Endothelial cell of umbilical vein (primary cell): ENCODE measurements at places on chromosomes 7 and 10. TPM values are rescaled to one million over a fixed set of nuclear protein-coding genes. Genes with fewer than 3 reads are reported as not detected.

Gene TRIM24
- total RNA-seq: 25.4 and 26.1 TPM in 2 replicates

GRCh38 chr10:127600479-127600878, 51.4 kb downstream of the NPS start:
- H3K4me1 ChIP-seq: no peaks in the 10 kb centered on the region
- no peaks in the 10 kb centered on the region for H3K27me3 ChIP-seq
- no peak for DNase-seq
- H3K36me3 ChIP-seq: no peaks in the 10 kb centered on the region

DNA sequence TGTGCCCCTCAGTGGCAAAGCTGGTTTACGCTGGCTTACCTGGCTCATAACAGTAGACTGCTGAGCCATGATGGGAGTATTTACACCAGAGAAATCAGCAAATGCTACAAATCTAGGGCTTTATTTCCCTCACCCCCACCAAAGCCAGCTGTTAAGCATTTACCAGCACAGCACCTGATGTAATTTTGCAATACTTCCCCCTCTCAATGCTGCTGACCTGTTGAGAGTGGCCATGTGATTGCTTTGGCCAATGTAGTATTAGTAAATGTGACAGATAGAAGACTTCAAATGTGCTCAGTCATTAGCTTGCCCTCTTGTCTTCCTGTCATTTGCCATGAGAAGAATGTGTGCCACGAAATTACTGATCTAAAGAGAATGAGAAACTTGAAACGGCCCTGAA, 46.6 kb downstream of the HERPUD2 start:
- no peak overlapping the region for H3K27ac ChIP-seq
- peaks cover 4% of the 10 kb centered on the region for H3K4me1 ChIP-seq
- no peak overlapping the region for H3K4me3 ChIP-seq

Gene KEL
- total RNA-seq: 0.23 and 1.2 TPM in 2 replicates

GRCh38 chr7:42237811-42238541, 967 bp upstream of the GLI3 start:
- H3K36me3 ChIP-seq: no peaks in the 10 kb centered on the region
- peak overlapping the region; percentile 95 for H3K4me3 ChIP-seq
- no peaks in the 10 kb centered on the region for H3K27me3 ChIP-seq
- H3K27ac ChIP-seq: peak overlapping the region; percentile 78

- no peaks in the 10 kb centered on the region for H3K4me1 ChIP-seq
- H3K27ac ChIP-seq: no peak overlapping the region
- no peak for DNase-seq
- H3K36me3 ChIP-seq: no peaks in the 10 kb centered on the region
- H3K27me3 ChIP-seq: no peaks in the 10 kb centered on the region
- H3K4me3 ChIP-seq: no peak overlapping the region
These were observed 242.8 kb upstream of the SP4 start for GRCh38 chr7:21184942-21185652.

Gene GCK
- total RNA-seq: 0.32 and 0.51 TPM in 2 replicates

Gene CPA1
- not detected in 2 replicates for total RNA-seq

DNA sequence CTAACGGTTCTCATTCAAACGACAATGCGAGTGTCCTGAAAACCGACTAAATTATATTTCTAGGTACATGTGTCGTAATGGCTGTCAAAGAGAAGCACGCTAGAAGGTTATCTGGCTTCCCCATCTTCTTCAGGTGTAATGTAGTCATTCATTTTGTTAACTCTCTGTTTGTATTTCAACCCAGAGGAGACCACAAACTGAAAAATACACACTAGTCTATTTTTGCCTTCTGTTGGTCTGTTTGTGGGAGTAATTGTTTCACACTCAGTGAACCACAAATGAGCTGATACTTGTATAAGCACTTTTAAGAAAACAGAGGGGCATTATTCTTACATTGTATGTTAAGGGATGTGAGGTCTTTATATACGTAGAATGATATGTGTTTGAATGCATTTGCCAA, 305.9 kb downstream of the GATA3 start:
- no peaks in the 10 kb centered on the region for H3K27me3 ChIP-seq
- no peak overlapping the region for H3K4me3 ChIP-seq
- H3K4me1 ChIP-seq: no peaks in the 10 kb centered on the region

Gene NPSR1
- total RNA-seq: not detected in 2 replicates

DNA sequence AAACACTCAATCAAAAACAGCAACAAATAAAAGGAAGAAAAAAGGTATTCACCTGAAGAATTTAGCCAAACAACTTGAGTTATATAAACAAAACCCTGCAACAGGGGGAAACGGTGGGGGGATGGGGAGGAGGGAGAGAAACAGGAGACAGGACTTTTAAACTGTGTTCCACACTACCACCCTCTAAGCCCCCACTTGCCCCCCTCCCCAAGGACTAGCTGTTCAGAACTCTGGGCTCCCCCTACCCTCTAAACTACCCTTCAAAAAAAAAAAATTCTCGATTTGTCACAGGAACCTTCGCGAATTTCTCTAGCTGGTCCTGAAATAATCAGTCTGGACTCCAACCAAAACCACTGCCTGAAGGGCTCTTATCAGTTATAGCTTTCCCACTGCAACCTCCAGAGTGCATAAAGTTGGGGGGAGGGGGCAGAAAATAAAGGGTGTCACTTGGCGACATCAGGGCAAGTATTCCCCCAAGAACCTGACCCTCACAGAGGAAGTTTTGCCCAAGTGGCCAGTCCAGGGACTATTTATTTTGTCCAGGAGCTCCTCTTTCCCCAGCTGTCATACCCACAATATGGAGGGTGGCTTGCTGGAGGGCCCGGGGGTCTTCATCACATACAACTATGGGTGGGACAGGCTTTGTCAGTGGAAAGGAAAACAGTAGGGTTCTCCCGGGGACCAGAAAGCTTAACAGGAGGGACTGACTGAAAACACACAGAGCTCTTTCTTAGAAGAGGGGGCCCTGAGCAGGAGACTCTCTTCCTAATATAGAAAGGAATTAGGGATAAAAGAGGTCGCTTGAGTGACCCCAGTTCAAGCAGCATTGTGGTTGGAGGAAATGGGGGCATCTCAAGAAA, 1.3 kb downstream of the UBE2H start:
- no peaks in the 10 kb centered on the region for H3K36me3 ChIP-seq
- H3K27me3 ChIP-seq: no peaks in the 10 kb centered on the region
- peak; percentile 52 for DNase-seq
- peak overlapping the region; percentile 97 for H3K27ac ChIP-seq
- H3K4me3 ChIP-seq: peak overlapping the region; percentile 99
- peaks cover 23% of the 10 kb centered on the region for H3K4me1 ChIP-seq

Gene NODAL
- not detected in 2 replicates for total RNA-seq

DNA sequence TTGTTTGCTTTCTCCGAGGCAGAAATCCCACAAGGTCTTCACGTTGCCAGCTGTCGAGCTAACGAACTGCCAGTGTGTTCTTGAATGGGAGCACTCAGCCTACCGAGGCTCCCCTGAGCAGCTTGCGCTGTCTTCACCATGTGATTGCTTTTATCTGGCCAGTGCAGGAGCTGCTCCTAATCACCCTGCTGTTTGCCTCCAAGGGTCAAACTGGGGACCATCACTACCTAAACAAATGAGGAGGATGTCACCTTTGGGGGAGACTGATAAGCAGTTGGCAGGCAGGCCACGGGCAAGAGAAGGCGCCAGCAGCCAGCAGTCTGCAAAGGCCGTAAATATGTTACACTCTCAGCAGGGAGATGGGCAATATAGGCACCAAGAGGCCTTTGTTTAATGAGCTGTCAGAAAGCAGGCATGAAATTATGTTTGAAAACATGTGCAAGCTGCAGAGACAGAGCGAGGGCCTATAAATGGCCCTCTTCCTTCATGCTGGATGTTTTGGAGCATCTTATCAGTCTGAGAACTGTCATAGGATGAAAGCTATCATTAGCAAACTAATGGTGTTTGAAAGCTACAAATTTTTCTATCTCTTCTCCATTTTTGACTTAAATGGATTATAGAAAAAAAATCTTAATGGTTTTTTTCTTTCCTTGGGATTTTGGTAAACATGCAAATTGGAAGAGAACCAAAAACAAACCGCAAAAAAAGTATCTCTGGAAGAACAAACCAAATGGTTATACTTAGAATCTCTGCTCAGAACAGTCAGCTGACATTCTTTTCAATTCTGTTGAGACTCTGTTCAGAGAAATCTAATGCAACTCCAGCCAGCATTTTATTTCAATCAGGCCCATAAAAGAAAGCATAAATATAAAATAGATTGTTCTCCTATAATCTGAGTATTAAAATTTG, 267.3 kb upstream of the NPVF start:
- no peak for DNase-seq
- no peaks in the 10 kb centered on the region for H3K27me3 ChIP-seq
- no peaks in the 10 kb centered on the region for H3K36me3 ChIP-seq
- no peak overlapping the region for H3K27ac ChIP-seq
- H3K4me1 ChIP-seq: no peaks in the 10 kb centered on the region

DNA sequence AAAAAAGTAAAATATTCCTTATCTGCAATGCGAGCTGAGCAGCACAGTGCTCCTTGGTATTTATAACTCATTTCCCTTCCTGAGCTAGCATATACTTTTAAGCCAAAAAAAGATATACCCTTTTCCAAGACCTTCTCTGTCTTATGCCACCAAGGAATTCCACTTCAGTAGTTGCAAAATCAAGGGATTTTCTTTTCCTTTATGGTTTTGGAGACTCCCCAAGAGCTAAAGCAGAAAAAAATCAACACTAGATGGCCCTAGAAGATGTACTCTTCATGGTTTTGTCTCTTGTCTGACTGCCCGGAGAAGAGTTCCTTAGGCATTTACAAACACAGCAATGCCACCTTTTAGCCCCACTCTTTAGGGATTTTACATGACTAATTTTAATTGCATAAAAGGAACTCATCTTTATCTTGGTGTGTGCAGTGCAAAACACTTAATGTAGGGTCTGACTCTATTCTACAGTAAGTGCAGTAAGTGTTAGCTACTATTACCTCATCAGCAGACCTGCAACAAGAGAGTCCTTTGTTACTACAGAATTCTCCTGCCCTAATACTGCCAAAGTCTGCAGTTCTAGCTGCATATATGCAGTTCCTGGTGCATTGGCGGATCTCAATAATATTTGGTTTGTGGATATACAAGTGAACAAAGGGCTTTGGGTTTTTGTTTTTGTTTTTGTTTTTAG, 443.3 kb downstream of the GFRA1 start:
- no peak overlapping the region for H3K4me3 ChIP-seq
- H3K27me3 ChIP-seq: no peaks in the 10 kb centered on the region
- no peak overlapping the region for H3K27ac ChIP-seq
- no peak for DNase-seq
- H3K4me1 ChIP-seq: no peaks in the 10 kb centered on the region

Gene C10orf62
- total RNA-seq: not detected in 2 replicates

DNA sequence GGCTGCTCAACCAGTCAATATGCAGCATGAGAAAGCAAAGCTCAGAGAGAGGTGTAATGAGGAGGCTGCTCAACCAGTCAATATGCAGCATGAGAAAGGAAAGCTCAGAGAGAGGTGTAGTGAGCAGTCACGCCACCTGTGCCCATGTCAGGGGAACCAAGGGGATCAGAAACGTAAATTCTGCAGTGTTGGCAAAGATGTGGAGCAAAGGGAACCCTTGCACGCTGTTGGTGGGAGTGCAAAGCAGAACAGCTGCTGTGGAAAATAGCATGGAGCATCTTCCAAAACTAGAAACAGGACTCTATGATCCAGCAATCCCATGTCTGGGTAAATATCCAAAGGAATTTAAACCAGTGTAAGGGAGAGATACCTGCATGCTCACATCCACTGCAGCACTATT, 194.9 kb downstream of the DIP2C start:
- H3K27me3 ChIP-seq: no peaks in the 10 kb centered on the region
- H3K27ac ChIP-seq: no peak overlapping the region
- DNase-seq: no peak
- no peaks in the 10 kb centered on the region for H3K36me3 ChIP-seq
